ENCODE measurements at places on chromosomes 1 and 21.

DNA sequence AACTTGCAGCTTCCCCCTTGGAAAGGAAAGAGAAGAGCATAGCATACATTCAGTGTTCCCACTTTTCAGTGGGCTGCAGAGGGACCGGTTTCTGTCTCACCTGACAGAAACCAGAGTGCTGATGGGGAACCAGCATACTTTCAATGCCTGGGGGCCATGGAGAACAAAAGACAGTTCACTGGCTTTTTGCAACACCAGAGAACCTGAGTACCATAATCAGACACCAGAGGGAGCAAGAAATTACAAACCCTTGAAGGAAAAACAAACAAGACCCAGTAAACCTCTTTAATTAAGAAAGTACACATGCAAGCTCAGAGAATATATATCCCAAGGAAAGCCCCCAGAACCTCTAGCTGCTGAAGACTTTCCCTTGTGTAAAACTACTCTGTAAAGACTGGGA, 51.1 kb downstream of the CSMD2 start:
- peak; percentile 35 for DNase-seq

DNA sequence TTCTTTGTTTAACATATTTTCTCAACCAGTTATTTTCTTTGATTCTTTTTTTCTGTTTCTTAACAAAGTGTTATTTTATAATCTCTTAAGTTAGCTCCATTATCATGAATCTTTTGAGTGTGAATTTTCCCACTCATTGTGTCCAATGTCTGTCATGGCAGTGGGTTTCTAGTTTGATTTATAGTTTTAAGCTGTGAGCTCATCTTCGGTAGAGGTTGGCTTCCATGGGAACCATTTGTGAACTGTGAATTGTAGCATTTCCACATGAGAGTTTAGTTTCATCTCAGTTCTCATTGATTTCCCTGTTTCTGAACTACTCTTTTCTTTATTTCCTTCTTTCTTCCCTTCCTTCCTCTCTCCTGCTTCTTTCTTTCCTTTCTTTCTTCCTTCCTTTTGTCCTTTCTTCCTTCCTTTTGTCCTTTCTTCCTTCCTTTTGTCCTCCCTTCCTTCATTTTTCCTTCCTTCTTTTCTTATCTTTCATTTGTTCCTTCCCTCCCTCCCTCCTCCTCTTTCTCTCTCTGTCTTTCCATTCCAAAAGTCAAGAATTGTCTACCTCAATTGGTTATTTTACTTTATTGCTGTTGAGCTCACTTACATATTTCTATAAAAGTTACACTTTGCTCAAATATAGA, 3.0 kb upstream of the CRB1 start:
- DNase-seq = no peak

DNA sequence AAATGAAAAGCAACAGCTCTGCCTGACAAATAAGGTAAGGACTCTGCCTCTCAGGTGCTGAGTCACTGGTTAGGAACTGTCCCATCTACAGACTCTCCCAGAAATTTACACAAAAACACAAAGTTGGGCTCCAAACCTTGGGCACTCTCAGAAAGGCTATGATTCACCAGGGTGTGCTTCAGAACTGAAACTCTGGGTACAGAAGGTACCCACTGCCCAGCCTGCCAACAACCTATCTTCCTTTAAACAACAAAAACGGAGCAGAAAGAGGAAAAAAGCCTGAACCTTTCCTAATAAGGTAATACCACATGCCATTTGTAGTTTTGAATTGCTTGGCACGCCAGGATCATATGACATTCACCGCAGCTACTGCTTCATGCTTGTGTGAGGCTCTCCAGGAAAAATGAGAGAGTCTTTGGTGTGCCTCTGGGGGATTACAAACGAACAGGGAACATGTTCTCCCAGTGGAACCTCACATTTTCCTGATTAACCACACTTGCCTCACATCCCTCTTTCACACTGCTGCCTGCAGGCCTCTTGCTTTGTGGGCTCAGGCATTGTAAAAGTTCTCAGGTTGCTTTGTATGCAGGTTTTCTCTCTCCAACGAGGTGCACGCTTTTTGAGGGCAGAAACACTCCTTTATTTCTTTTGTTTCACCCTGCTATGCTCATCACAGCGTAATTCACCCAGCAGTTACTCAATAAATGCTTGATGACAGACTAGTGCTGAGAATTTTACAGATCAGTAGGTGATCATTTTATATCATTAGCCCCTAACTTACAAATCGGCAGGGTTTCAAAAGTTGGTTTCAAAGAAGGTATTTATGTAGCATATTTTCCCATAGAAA, 65.1 kb downstream of the GADD45A start:
- no peak for DNase-seq

GRCh38 chr1:44072204-44072603, 40.9 kb upstream of the SLC6A9 start:
- DNase-seq = no peak

DNA sequence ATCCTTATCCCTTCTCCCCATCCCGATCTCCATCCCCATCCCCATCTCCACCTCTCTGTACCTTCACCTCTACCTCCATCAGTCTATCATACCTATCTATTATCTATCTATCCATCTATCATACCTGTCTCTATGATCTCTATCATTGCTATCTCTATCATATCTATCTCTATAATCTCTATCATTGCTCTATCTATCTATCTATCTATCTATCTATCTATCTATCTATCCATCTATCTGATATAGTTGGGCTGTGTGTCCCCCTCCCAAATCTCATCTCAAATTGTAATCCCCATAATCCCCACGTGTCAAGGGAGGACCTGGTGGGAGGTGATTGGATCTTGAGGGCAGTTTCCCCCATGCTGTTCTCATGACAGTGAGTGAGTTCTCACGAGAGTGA, 97.9 kb upstream of the PAXBP1 start:
- no peak for DNase-seq

- no peak for DNase-seq
Measured at GRCh38 chr1:83928396-83928795, 70.5 kb downstream of the TTLL7 start.

DNA sequence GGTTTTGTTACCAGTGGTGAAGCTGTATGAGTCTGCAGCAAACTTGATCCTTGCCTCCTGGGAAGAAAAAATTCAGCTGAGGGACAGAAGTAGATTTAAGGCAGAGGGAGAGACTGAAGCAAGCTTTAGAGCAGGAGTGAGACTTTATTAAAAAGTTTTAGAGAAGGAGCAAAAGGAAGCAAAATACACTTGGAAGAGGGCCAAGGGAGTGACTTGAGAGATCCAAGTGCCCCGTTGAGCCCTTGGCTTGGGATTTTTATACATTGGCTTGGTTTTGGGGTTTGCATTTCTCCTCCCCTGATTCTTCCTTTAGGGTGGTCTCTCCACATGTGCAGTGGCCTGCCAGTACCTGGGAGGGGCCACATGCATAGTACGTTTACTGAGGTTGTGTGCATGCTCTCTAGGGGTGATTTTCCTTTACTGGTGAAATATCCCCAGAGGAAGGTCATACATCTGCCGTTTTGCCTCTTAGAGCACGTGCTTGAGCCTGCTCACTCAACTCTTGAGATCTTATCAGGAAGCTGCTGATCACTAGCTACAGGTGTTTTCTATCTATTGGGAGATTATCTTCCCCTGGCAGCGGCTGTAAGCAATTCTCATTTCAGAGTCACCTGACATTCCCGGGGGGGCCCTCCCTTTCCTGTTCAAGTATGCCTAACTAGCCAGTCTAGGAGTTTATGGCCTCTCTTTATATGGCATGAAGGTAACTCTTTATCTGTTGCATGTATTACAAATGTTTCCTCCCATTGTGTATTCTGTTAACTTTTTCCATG, 20.3 kb downstream of the FASLG start:
- DNase-seq = no peak
